ENCODE measurements at places on chromosomes 2 and 18.

DNA sequence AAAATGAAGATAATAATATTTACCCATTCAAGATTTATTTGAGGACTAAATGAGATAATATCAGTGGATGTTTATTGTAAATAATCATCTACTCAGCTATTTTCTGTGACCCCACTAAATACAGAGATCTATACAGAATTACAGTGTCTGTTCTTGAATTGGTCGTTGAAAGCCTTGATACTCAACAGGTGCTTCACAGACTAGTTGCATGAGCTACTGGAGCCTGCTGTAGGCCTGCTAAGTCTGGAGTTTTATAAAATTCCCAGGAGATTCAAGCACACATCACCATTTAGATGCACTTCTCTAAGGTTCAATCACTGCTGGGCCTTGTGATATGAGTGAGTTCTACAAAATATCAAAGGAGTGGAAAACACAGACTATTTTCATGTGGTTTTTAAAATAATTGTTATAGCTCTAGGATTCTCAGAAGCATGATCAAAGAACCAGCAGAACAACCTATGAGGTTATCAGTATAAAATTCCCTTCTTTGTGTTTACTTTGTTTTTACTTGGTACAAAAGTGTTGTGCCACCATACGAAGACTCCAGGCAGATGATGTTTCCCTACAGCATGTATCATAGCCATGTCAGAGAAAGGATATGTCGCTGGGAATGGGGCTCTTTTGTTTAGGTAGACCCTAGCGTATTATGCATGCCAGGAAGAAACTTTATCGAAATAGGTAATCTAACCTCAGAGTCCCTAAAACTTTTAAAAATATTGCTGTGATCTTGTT is 7.1 kb downstream of the SULT1C4 start:
- no peak overlapping the region for H3K27ac ChIP-seq
- no peaks in the 10 kb centered on the region for H3K4me1 ChIP-seq
- H3K36me3 ChIP-seq: no peaks in the 10 kb centered on the region
- H3K4me3 ChIP-seq: no peak overlapping the region

GRCh38 chr2:29223851-29224692 is 108.9 kb downstream of the CLIP4 start:
- no peaks in the 10 kb centered on the region for H3K4me1 ChIP-seq
- DNase-seq: no peak
- H3K36me3 ChIP-seq: no peaks in the 10 kb centered on the region
- H3K27ac ChIP-seq: no peak overlapping the region
- H3K27me3 ChIP-seq: no peaks in the 10 kb centered on the region

- DNase-seq: no peak
- H3K4me1 ChIP-seq: peaks cover 26% of the 10 kb centered on the region
- no peaks in the 10 kb centered on the region for H3K36me3 ChIP-seq
- H3K27me3 ChIP-seq: no peaks in the 10 kb centered on the region
These were observed 3.5 kb upstream of the THUMPD2 start for GRCh38 chr2:39782591-39782990.

DNA sequence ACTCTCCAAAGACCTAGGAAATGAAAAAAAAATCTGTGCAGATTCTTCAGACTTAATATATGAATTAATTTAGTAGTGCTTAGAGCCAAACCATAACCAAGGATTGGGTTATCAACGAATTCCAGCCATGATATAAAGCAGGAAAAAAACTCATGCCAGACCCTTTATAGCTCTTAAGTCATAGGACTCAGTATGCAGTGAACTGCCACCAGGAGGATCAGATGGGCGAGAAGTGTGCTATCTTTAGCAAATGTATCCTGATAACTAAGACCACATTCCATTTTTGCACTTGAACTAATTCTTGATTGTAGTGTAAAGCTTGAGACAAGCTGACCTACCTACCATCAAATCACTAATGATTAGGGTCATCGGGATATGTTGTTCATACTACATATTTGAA is 178.1 kb downstream of the IKZF2 start:
- H3K27me3 ChIP-seq: no peaks in the 10 kb centered on the region
- no peaks in the 10 kb centered on the region for H3K4me1 ChIP-seq
- H3K4me3 ChIP-seq: no peak overlapping the region
- DNase-seq: no peak
- H3K36me3 ChIP-seq: peaks cover 5% of the 10 kb centered on the region

DNA sequence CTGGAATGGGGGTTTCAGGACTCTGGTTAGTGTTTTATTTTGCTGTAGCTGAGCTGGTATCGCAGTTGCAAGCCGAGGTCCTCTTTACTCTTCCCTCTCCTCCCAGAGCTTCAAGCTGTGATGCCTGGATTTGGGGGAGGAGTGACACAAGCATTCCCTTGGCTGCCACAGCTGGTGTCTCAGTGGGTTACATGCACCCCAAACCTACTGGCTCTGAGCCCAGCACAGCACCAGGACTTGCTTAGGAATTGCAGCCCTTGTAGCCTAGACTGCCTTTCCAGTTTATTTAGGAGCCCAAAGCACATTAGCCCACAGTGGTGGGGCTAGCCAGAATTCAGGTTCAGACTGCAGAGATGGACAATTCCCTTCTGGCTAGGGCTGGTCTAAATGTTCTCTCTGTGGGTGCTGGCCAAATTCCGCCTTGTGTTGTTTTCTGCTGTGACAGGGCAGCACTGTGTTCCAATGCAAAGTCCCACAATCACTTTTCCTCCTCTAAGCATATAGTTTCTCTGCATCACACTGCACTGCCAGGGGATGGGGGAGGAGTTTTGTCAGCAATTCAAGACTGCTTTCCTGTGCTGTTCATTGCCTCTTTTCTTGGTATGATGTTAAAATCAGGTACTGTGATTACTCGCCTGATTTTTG is 122.8 kb downstream of the SLC4A10 start:
- H3K4me1 ChIP-seq: no peaks in the 10 kb centered on the region
- H3K27me3 ChIP-seq: no peaks in the 10 kb centered on the region

GRCh38 chr18:27467073-27467472 is 282.0 kb upstream of the CHST9 start:
- DNase-seq: no peak
- H3K4me1 ChIP-seq: no peaks in the 10 kb centered on the region
- H3K4me3 ChIP-seq: no peak overlapping the region
- H3K36me3 ChIP-seq: no peaks in the 10 kb centered on the region
- no peak overlapping the region for H3K27ac ChIP-seq
- no peaks in the 10 kb centered on the region for H3K27me3 ChIP-seq

- H3K4me3 ChIP-seq: no peak overlapping the region
- no peaks in the 10 kb centered on the region for H3K36me3 ChIP-seq
- no peaks in the 10 kb centered on the region for H3K27me3 ChIP-seq
- no peak for DNase-seq
- H3K4me1 ChIP-seq: peaks cover 4% of the 10 kb centered on the region
These were observed 131.0 kb upstream of the ZEB2 start for GRCh38 chr2:144650907-144651306.

DNA sequence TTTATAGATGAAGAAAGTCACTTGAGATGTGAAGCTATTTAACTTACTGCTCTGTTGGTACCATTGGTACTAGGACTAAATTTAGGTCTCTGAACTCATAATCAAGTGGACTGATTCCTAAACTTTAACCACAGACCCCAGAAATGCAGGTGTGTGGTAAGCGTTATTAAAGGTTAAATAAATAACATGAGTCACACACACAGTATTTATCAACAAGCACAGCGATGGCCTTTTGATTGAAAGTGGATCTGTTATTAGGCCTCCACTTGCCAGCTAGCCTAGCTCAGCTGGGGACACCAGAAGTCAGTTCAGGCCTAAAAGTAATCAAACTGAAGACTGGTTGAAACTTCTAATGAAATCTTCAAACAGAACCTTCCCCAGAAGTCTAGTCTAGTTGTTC is 161.3 kb upstream of the DPP10 start:
- H3K27me3 ChIP-seq: no peaks in the 10 kb centered on the region
- no peaks in the 10 kb centered on the region for H3K36me3 ChIP-seq
- no peak overlapping the region for H3K27ac ChIP-seq
- DNase-seq: no peak

GRCh38 chr2:228131833-228132232 is 49.7 kb downstream of the SPHKAP start:
- H3K4me3 ChIP-seq: no peak overlapping the region
- H3K27me3 ChIP-seq: no peaks in the 10 kb centered on the region
- H3K27ac ChIP-seq: no peak overlapping the region
- no peaks in the 10 kb centered on the region for H3K36me3 ChIP-seq
- no peaks in the 10 kb centered on the region for H3K4me1 ChIP-seq
- DNase-seq: no peak

DNA sequence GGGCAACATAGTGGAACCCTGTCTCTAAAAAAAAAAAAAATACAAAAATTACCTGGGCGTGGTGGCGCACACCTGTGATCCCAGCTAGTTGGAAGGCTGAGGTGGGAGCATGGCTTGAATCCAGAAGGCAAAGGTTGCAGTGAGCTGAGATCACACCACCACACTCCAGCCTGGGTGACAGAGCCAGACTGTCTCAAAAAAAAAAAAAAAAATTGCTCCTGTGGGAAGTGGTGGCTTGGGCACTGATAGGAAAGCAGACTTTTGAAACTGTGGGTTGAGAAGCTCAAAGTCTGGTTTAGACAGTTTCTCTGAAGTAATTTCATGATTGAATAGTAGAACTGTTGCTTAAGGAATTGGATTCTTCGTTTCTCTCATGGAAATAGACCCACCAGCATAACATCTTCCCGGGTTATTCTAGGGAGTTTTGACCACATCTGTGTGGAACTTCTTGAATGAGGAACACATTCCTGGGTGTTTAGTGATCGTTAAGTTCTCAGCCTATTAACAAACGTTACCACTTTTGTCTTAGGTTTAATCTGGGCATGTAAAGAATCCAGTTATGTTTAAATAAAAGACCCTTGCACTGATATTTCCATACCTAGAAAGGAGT is 33.5 kb downstream of the GRHL1 start:
- no peak overlapping the region for H3K27ac ChIP-seq
- peaks cover 6% of the 10 kb centered on the region for H3K4me1 ChIP-seq
- no peak overlapping the region for H3K4me3 ChIP-seq
- H3K27me3 ChIP-seq: peaks cover 5% of the 10 kb centered on the region
- H3K36me3 ChIP-seq: no peaks in the 10 kb centered on the region

- no peak overlapping the region for H3K27ac ChIP-seq
- DNase-seq: no peak
- H3K4me3 ChIP-seq: no peak overlapping the region
These were observed 98.6 kb downstream of the NOL4 start for GRCh38 chr18:34126121-34126520.

- H3K27ac ChIP-seq: no peak overlapping the region
- no peaks in the 10 kb centered on the region for H3K27me3 ChIP-seq
- no peaks in the 10 kb centered on the region for H3K4me1 ChIP-seq
- no peaks in the 10 kb centered on the region for H3K36me3 ChIP-seq
- no peak for DNase-seq
These were observed 680.9 kb downstream of the IRS1 start for GRCh38 chr2:226118471-226119429.

DNA sequence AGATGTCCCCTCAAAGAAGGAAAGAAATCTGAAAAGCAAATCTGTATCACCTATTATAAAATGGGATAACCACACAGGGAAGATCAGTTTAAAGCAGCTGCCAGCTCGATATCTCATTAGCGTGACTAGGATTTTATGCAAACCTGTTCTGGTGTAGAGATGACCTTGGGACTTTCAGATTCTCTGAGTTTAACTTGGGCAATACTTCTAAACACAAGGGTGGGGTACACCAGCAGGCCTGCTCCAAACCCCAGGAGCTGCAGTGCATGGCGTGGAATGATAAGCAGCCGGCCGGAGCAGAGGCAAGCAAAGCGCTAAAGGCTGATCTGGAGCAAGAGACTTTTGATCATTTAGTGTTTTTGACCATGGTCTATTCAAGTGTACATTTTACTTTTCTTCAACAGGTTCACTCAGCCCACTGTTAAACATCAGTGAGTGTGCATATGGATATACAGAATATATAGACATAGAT is 4.7 kb downstream of the SERTAD2 start:
- H3K27ac ChIP-seq: no peak overlapping the region
- H3K27me3 ChIP-seq: no peaks in the 10 kb centered on the region
- H3K36me3 ChIP-seq: no peaks in the 10 kb centered on the region
- DNase-seq: no peak
- peaks cover 61% of the 10 kb centered on the region for H3K4me1 ChIP-seq

GRCh38 chr2:181886192-181886591 is 5.3 kb upstream of the ITPRID2 start:
- H3K4me1 ChIP-seq: peaks cover 2% of the 10 kb centered on the region
- no peak overlapping the region for H3K27ac ChIP-seq
- DNase-seq: no peak
- H3K36me3 ChIP-seq: no peaks in the 10 kb centered on the region
- H3K27me3 ChIP-seq: peaks cover 28% of the 10 kb centered on the region
- no peak overlapping the region for H3K4me3 ChIP-seq

GRCh38 chr2:16722677-16723076 is 57.0 kb upstream of the CYRIA start:
- no peak for DNase-seq
- H3K27me3 ChIP-seq: no peaks in the 10 kb centered on the region
- H3K4me3 ChIP-seq: no peak overlapping the region
- no peak overlapping the region for H3K27ac ChIP-seq
- no peaks in the 10 kb centered on the region for H3K36me3 ChIP-seq

- H3K27ac ChIP-seq: no peak overlapping the region
- no peaks in the 10 kb centered on the region for H3K4me1 ChIP-seq
- no peaks in the 10 kb centered on the region for H3K36me3 ChIP-seq
- no peak overlapping the region for H3K4me3 ChIP-seq
These were observed 567.6 kb downstream of the KCNJ3 start for GRCh38 chr2:155266109-155266508.

- no peak overlapping the region for H3K4me3 ChIP-seq
- no peak overlapping the region for H3K27ac ChIP-seq
- H3K4me1 ChIP-seq: no peaks in the 10 kb centered on the region
- DNase-seq: no peak
- no peaks in the 10 kb centered on the region for H3K36me3 ChIP-seq
- H3K27me3 ChIP-seq: no peaks in the 10 kb centered on the region
These were observed 193.3 kb downstream of the ANKRD30B start for GRCh38 chr18:14941256-14941655.

GRCh38 chr2:66981074-66981473 is 416.1 kb upstream of the ETAA1 start:
- H3K4me1 ChIP-seq: no peaks in the 10 kb centered on the region
- no peak overlapping the region for H3K4me3 ChIP-seq
- no peaks in the 10 kb centered on the region for H3K27me3 ChIP-seq
- no peak for DNase-seq
- H3K36me3 ChIP-seq: no peaks in the 10 kb centered on the region
- H3K27ac ChIP-seq: no peak overlapping the region

DNA sequence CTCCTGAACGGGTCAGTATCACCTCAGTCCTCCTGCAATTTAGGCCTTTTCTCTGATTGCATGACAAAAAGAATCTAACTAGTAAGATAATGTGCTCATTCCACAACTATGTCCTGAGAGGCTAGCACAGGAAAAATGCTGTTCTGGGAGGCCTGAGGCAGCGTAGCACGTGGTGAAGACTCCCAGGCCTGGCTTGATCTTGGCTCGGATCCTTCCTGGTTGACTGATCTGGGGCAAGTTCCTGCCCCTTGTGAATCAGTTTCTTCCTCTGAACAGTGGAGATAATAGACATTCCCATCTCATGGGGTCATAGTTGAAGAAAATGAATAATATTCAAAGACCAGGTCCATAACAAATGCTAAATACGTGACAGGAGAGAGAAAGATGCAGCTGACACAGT is 12.3 kb downstream of the FBLN7 start:
- no peaks in the 10 kb centered on the region for H3K27me3 ChIP-seq
- H3K4me1 ChIP-seq: peaks cover 9% of the 10 kb centered on the region
- no peak overlapping the region for H3K4me3 ChIP-seq
- no peak overlapping the region for H3K27ac ChIP-seq
- DNase-seq: no peak
